NCI-H446 treated with DMSO at 0.1 percent for 48 hours (cell line): ENCODE measurements at places on chromosomes 2 and 18.

DNA sequence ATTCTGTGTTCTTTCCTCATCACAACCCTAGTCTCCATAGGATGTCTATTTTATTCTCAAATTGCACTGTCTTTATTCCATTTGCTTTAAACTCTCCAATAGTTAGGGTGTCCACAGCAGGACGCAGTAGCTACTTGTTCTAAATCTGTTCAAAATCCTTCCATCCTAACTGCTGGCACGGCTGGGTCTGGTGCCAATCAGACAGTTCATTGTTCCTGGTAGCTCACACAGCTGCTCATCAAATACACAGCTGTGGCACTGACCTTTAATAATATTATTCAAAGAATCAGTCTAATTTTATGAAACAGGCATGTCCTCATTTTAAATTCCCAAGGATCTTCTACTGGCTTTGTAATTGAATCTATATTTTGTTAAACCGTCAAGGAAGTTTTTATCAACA, 59.7 kb upstream of the TMEFF2 start:
- no peak for DNase-seq

DNA sequence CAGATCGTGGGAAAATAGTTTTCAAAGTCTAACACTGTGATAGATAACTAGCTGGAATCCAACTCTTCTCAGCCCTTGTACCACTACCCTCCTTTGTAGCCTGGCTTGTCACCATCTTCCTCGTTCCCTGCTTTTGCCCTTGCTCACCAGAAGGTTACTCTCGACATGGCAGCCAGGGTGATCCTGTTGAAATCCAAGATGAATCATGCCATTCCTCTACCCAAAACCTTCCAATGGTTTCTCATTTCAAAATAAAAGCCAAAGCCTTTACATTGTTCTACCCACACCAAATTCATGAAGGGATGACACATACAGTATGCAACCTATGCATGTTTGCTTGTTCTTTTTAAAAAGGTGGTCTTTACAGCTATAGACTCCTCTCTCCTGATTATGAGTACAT, 45.7 kb downstream of the STAT4 start:
- DNase-seq: no peak

GRCh38 chr18:64668461-64668962, 519.6 kb upstream of the LINC00305 start:
- DNase-seq: no peak

GRCh38 chr2:439077-439476, 151.2 kb upstream of the ALKAL2 start:
- no peak for DNase-seq

DNA sequence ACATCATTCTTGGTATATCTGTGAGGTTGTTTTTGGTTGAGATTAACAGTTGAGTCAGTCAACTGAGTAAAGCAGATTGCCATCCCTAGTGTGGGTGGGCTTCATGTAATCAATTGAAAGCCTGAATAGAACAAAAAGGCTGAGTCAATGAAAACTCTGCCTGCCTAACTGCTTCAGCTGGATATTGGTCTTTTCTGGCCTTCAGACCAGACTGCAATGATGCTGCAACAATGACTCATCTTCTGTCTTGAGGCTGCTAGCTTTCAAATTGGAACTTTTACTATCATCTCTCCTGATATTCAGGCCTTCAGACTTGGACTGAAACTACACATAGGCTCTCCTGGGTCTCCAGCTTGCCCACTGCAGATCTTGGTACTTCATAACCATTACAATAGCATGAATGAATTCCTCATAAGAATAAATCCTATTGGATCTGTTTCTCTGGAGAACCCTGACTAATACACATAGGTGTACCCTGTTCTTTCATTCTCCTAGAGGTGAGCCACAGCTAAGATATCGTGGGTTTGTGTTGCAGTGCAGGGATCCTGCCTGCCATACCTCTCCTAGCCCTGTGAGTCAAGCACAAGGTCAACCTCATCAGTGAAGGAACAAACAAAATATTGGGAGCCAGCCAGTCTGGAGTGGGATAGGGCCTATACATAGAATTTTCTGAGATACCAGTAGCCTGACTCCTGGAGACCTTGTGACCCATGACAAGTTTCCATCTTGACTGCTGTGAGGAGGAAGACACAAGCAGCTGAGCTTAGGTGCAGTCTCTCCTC, 473.8 kb downstream of the DCC start:
- no peak for DNase-seq

- DNase-seq: no peak
Measured at GRCh38 chr18:50446629-50447028, 71.8 kb downstream of the SKA1 start.

DNA sequence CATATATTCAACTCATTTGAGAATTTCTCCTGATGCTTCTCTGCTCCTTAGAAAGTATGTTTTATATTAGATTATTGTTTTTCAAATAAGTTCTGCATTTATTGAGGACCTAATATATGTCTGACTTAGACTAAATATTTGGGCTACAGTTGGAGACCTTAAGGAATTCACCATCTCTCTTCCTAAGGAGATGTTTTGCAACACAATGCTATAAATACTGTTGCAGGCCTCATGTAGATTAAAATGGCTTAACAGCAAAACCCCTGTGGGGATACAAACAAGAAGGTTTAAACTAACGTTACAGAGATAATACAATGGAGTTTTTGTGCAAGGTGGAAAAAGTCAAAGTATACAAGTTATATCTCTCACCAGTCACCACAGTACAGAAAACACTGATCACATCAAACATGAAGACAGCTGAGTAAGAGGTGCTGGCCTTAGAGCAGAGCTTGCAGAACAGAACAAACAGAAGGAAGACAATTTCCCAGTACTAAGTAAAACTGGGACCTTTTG, 20.1 kb upstream of the BMPR2 start:
- DNase-seq: no peak

GRCh38 chr2:80687524-80687923, 383.0 kb upstream of the LRRTM1 start:
- DNase-seq: no peak

GRCh38 chr18:24974431-24974830, 377.5 kb downstream of the ZNF521 start:
- DNase-seq: no peak

DNA sequence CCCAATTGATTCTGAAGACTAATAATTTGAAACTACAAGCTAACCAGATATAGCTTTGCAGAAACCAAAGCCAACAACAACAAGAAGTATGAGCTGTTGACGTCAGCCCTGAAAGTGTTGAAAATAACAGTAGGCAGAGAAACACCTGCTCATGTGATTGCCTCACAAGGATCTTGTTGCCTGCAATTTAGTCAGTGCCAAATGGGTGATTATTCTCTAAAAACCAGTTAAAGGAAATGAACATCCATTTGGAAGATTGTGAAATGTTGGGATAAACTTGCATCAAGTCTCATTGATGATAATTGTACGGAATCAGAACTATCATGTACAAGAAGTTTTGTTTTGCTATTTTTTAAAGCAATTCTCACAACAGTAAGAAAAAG, 2.8 kb downstream of the CYTIP start:
- DNase-seq: peak; percentile 8

DNA sequence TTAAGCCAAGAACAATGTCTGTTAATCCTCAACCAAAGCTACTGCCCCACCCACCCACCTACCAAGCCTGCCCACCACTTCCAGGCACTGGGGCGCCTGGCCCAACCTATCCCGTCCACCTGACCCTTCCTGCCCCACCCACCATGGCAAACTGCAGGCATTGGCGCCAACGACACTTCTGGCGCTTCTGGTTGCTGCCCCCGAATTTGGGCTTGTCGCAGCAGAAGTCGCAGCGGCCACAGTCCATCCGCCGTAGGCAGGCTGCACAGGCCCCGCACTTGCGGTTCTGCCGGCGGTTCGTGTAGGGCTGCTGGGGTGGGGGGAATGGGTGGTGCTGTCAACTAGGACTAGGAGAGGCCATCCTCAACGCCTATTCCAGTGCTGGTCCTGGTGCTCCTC, 7.3 kb downstream of the MBD1 start:
- DNase-seq: no peak

- DNase-seq: no peak
Measured at GRCh38 chr18:23825496-23825895, 136.2 kb downstream of the LAMA3 start.

- no peak for DNase-seq
Measured at GRCh38 chr18:2325308-2325849, 245.9 kb downstream of the METTL4 start.

DNA sequence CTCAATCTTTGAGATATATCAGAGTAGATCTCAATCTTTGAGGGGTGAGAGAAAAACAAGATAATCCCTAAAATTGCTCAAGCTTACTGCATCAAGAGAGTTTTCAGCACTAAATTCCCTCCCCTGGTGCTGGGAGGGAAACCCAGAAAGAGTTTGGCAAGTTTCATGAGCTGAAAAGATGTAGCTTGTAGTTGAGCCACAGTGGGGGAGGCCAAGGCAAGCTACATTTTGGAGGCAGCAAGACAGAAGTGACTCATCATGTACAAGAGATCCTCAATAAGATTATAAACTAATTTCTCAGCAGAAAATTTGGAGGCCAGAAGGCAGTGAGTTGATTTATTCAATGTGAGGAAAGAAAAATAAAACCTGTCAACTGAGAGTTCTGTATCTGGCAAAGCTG, 308.2 kb downstream of the PIEZO2 start:
- no peak for DNase-seq

- no peak for DNase-seq
Measured at GRCh38 chr2:19021100-19021476, 337.3 kb downstream of the OSR1 start.

DNA sequence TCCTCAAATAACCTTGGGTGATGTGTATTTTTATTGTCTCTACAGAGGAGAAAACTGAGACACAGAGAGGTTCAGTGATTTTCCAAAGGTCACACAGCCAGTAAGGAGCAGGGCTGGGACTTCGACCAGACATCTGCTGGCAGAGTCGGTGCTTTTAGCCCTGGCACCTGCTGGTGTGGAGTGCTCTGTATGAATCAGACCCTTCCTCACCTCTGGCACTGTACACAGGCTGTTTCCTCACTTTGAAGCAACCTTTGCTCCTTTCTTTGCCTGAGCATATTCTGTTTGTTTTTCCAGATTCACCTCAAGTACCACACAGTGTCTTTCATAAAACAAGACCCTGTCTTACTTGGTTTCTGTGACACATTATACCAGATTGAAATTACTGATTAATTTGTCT, 107.9 kb downstream of the DPP10 start:
- DNase-seq: no peak

GRCh38 chr2:204775766-204776165, 230.5 kb downstream of the PARD3B start:
- no peak for DNase-seq

DNA sequence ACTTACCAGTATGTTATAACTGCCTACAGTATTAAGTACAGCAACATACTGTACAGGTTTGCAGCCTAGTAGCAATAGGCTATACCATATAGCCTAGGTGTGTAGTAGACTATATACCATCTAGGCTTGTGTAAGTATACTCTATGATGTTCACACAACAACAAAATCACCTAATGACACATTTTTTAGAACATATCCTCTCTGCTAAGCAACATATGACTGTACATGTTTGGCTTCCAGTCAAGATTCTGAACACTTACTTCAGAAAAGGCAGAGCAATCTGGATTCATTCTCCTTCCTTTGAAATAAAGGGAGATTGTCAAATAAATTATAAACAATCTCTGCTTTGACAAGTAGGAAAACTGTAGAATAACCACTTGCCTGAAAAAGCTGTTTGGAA, 81.8 kb downstream of the EXOC6B start:
- no peak for DNase-seq

DNA sequence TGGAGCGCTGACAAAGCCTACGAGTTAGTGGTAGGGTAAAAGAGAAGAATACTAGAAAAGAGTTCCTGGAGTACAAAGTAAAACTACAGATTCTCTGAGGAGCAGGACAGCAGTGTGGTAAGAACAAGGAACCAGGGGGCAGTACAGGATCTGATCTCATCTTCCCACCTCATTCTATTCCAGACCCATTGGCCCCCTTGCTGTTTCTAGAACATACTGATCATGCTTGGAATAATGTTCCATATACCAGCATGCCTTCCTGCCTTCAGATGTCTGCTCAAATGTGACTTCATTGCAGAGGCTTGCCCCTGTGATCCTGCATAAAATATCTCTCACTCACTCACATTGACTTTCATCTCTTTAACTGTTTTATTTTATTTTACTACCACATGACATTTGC, 19.3 kb downstream of the MSGN1 start:
- DNase-seq: no peak
